NCI-H69 (cell line): ENCODE measurements at places on chromosomes 6 and 20.

- peak; percentile 10 for DNase-seq
These were observed 196.6 kb downstream of the OTOR start for GRCh38 chr20:16944745-16945144.

DNA sequence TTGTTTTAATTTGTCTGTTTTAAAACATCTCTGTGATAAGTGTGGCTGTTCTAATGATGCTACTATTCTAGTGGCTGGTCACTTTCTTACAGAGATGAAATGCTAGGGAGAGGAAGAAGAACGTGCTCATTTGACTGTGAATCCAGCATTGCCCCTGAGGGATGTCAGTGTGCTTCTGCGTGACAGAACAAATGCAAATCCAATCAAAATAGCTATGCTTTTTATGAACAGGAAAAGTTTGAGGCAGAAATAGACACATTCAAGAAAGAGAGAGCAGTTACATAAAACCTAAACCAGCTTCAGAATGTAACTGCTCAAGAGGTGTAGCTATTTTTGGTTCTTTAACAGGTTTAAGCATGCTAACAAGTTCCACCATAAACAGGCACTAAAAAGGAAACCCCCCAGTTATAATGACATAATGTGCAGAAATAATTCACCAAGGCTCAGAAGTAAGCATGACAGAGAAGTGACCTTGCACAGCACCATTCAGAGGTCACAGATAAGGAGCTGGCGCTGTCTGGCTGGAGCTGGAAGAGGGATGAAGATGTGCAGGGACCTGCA is 385.3 kb downstream of the EPM2A start:
- no peak for DNase-seq

DNA sequence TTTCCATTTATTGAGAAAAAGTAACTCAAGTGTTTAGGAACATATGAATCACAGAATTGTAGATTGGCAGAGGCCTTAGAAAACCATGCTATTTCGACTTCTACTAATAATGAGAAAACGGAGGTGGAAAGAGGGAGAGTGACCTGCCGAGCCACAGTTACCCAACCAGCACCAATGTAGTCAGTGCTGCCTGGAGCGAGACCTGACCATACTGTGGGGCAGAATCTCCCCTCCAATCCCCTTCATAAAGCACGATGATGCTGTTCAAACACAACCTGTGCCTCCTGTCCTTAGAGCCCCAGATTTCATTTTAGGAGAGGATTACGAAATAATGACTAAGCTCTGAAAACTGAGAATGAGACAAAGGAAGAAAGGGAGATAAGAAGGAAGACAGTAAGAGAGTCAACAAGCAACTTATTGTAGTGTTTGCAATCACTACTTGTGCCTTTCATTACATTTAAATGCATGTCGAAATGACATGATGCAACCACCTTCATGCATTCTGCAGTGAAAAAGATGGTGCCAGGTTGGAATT is 70.6 kb downstream of the ATXN1 start:
- DNase-seq = no peak

- DNase-seq = peak; percentile 96
These were observed 32.1 kb upstream of the NR2E1 start for GRCh38 chr6:108133594-108134179.

GRCh38 chr6:148465011-148465335 is 122.3 kb downstream of the SASH1 start:
- DNase-seq = no peak

DNA sequence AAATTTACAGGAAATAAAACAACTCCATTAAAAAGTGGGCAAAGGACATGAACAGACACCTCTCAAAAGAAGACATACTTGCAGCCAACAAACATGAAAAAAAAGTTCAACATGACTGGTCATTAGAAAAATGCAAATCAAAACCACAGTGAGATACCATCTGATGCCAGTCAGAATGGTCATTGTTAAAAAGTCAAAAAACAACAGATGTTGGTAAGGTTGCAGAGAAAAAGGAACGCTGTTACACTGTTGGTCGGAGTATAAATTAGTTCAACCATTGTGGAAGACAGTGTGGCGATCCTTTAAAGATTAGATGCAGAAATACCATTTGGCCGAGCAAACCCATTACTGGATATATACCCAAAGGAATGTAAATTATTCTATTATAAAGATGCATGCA is 858.0 kb upstream of the FLRT3 start:
- DNase-seq = no peak

GRCh38 chr20:62335532-62335931 is 31.6 kb downstream of the LAMA5 start:
- no peak for DNase-seq

GRCh38 chr6:138007014-138007472 is 100.2 kb downstream of the PERP start:
- DNase-seq = peak; percentile 89

DNA sequence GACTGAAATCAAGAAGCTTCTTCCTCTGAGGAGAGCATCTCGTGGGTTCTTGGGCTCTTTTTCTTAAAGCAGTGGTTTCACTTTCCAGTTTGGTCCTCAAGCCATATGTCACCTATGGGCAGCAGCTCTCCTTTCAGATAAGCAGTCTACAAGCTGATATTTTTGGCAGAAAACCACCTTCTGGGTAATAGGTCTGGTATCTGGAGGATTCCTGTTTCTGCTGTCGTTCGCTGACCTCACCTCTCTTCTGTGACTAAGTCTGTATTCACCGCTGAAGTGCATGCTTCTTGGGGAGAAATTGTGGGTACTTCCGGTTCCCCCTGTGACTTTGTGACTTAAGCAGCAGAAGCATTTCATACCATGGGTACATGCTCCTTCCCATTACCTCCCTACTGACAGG is 193.6 kb downstream of the EDN1 start:
- DNase-seq = no peak

DNA sequence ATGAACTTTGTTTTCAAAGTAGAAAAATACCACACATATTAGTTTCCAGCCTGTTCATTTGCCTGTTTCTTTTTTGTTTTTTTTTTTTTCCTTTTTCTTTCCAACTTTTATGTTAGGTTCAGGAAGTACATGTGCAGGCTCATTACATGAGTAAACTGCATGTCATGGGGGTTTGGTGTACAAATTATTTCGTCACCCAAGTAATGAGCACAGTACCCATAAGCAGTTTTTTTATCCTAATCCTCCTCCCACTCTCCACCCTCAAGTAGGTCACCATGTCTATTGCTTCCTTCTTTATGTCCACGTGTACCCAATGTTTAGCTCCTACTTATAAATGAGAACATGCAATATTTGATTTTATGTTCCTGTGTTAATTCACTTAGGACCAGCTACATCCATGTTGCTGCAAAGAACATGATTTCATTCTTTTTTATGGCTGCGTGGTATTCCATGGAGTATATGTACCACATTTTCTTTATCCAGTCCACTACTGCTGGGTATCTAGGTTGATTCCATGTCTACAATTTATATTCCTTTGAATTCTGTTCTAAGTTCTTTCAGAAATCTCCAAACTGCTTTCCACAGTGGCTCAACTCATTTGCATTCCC is 31.8 kb downstream of the SNX14 start:
- DNase-seq = no peak

DNA sequence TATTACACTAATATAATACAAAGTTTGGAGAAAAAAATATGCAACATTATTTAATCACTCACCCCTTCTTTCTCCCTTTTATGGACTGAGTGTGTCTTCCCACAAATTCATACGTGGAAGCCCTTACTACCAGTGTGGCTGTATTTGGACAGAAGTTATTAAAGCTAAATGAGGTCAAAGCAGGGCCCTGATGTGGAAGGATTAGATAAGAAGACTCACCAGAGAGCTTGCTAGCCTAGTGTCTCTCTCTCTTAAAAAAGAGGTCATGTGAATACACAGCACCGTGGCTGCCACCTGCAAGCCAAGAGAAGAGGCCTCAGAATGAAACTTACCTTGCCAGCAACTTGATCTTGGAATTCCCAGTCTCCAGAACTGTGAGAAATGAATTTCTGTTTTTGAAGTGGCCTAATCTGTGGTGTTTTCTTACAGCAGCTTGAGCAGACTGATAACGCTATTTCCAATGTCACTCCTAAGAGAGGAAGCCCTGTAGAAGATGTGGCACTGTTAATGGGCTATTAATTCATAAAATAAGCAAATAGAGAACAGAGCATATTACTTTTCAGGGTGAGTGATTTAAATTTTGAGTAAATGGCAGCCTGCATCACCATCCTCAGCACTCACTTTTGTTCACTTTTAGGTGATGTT is 233.4 kb downstream of the TBC1D7 start:
- DNase-seq = no peak

GRCh38 chr20:63411151-63411897 is 50.2 kb upstream of the CHRNA4 start:
- no peak for DNase-seq

DNA sequence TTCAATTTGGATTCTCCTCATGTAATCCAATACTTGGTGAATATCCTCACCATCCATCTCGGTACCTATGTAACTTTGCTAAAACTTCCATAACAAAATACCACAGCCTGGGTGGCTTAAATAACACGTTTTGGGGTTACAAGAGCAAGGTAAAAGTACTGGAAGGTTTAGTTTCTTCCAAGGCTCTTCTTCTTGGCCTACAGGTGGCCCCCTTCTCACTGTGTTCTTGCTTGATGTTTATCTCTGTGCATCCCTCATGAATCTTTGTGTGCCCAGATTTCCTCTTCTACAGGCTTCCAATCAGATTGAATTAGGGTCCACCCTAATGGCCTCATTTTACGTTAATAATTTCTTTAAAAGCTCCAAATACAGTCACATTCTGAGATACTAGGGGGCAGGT is 163.3 kb upstream of the HCRTR2 start:
- peak; percentile 11 for DNase-seq

DNA sequence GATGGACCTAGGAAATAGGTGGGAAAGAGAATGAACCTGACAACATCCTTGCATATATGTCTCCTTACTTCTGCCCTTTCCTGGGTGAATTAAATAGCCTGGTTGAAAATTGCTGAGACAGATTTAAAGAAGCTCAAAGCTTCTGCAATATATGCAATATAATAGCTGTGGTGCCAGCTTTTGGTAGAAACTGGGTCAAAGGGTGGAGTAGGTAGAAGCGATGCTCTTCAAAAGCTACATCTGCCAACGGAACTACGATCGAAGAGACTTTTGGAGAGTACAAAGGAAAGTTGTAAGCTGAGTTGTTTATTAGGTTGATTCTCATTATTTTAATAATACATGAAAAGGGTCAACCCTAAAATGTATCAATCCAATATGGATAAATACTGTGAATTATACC is 22.8 kb upstream of the TTK start:
- DNase-seq = no peak

DNA sequence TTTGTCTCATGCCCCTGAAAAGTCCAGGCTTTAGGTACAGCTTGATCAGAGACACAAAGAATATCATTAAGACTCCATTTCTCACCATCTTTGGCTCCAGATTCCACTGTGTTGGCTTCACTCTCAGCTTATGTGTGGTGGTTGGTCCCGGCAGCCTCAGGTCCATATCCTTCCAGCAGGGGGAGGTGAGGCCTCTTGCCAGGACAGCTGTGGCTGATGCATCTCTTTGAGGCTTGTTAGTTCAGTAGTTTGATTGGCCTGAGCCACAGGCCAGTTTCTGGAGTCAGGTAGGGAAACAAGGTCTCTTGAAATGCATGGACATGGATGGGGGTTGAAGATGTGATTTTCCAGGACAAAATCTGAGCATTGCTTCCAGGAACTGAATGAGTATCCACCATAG is 62.4 kb downstream of the JAG1 start:
- peak; percentile 63 for DNase-seq

DNA sequence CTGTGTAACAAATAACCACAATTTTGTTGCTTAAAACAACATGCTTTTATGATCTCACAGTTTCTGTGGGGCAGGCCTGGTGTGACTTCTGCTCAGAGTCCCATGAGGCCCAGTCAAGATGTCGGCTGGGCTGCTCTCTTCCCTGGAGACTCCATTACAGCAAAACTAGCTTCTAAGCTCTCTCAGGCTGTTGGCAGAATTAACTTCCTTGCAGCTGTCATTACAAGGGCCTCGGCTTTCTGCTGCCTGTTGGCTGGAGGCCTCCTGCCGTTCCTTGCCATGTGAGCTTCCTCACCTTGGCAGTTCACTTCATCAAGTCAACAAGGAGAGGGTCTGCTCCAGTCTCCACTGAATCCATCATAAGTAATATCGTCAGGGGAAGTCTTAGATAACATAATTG is 659.2 kb downstream of the PRKN start:
- peak; percentile 13 for DNase-seq

- no peak for DNase-seq
These were observed 32.1 kb downstream of the MYT1 start for GRCh38 chr20:64196309-64196708.

- no peak for DNase-seq
These were observed 49.0 kb upstream of the TAGAP start for GRCh38 chr6:159093609-159094443.

- DNase-seq = peak; percentile 78
These were observed 49.1 kb downstream of the LYRM2 start for GRCh38 chr6:89589297-89590025.

DNA sequence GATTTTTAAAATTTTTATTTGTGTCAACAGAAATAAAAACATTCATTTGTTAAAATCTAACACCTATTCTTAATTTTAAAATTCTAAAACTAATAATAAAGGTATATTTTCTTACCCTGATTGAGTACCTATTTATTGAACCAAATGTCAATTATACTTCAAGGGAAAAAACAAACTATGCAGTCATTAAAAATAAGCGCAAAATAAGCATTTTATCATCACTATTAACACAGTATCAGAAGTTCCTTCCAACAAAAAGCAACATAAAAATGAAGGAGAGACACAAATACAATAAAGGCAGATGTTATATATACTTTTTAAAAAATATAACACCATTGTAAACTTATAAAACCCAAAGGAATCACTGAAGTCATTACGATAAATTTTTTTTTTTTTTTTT is 52.7 kb downstream of the ZHX3 start:
- no peak for DNase-seq

DNA sequence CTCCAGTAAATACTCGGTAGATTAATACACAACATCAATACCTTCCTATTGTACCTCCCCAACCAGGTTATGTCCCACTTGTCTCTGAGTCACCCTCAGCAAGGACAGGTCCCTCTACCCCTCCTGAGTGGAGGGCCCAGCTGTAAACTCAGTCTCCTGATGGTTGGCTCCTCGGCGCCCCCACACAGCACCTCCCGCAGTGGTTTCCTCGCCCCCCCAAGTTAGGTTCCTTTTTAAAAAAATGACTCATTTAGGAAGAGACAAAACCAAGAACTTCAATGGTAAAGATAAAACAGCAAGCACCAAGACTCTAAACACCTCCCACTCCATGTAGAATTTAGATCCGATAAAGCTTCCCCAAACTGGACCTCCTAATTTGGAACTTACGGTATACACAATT is 83.5 kb downstream of the TRERF1 start:
- no peak for DNase-seq

- DNase-seq = peak; percentile 27
These were observed 928.9 kb upstream of the CITED2 start for GRCh38 chr6:140303218-140303949.
